ENCODE measurements at places on chromosomes 12 and 14.

DNA sequence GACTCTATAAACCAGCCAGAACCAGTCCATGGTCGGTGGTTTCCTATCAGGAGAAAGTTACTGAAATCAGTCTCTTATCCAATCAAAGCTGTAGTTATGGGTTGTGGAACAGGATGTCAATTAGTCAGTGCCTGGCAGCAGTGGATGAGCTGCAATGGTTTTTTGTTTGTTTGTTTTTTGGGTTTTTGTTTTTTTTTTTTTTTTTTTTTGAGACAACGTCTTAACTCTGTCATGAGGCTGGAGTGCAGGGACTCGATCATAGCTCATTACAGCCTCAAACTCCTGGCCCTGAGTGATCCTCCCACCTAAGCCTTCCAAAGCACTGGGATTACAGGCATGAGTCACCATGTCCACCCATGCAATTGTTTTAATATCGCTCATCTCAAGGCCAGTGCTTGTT is 113.3 kb upstream of the CAND1 start:
- DNase-seq = no peak

DNA sequence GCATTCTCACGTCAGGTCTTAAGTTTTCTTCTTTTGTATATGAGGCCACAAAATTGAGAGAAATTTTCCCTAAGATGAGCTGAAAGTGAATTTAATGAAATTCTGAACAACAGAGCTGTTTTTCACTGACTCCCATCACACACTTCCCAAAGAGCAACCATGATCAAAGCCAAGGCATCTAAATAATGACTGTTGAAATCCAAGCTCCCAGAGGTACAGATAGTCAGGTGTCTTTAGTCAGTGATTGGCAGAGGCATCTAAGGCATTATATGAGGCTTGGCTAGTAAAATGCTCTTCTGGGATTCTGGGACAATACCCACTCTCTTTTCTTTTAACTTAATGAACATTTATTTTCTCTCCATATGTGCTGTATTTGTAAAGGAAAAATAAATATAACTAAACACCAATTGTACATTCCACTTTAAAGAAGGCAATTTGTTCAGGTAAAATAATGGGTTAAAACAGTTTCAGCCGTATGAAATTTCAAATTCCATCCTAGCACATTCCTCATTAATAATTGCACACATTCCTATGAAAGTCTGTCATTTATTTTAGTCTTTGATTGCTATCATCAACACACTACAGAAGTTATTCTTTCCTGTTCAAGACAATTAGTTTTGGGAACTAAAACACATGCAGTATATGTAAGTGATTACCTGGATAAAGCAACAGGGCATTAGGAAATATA is 871 bp upstream of the SSTR1 start:
- DNase-seq = no peak

GRCh38 chr12:19490908-19491307 is 51.6 kb downstream of the AEBP2 start:
- DNase-seq = no peak

- peak; percentile 38 for DNase-seq
Observed at GRCh38 chr12:42086031-42086430, 58.6 kb downstream of the GXYLT1 start.

GRCh38 chr12:1518591-1519516 is 75.5 kb downstream of the FBXL14 start:
- DNase-seq = peak; percentile 60

- DNase-seq = no peak
Observed at GRCh38 chr14:94965551-94966313, 191.6 kb downstream of the DICER1 start.

- DNase-seq = no peak
Observed at GRCh38 chr12:5264006-5264405, 167.9 kb upstream of the NTF3 start.

DNA sequence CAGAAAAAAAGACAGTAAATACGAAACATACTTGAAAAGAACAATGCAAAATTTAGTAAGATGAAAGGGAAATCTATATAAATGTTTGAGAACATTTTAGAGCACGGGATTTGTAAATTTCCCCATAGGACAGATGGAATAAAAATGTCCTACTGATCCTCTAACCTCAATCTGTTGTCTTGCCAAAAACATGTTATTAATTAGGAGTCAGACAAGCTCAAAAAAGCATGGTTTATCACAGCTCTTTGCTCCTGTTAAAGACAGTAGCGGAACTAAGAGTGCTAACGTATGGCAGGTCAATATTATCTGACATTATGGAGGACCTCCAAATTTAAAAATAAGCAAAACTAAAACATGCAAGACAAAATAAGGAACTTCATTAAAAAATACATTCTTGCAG is 12.9 kb downstream of the GMFB start:
- peak; percentile 60 for DNase-seq

DNA sequence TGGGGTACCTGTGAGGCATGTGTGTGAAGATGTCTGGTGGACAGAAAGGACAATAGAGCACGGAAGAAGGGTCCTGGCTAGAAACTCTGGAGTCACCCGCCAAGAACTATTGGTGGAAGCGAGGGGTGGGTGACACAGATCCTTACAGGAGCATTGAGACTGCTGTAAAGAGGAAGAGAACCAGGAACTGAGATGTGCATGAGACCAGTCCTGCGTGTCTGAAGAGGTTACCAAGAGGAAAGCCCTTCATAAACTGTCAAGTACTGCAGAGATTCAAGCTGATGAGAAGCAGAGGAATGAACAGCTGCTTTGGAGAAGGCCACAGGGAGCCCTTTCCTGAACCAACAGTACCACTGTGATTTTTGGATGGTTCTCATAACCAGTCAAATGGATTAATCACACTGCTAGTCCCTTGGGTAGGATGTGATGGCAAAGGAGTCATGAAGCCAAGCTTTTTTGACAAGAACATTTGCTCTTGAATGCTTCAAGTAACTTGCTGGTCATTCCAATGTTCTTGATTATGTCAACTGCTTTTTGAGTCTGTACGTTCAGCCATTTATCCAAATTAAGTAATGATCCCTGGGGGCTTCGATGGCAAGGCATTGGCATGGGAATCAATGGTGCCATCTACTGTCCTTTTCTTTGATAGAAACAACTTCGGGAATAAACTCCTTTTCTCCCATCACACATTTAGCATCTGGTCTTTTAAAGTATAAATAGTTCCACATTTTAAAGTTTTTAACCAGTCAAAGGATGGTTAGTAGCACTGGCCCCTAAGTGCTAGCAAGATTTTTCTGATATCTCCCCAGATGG is 42.9 kb downstream of the GPR135 start:
- peak; percentile 18 for DNase-seq

DNA sequence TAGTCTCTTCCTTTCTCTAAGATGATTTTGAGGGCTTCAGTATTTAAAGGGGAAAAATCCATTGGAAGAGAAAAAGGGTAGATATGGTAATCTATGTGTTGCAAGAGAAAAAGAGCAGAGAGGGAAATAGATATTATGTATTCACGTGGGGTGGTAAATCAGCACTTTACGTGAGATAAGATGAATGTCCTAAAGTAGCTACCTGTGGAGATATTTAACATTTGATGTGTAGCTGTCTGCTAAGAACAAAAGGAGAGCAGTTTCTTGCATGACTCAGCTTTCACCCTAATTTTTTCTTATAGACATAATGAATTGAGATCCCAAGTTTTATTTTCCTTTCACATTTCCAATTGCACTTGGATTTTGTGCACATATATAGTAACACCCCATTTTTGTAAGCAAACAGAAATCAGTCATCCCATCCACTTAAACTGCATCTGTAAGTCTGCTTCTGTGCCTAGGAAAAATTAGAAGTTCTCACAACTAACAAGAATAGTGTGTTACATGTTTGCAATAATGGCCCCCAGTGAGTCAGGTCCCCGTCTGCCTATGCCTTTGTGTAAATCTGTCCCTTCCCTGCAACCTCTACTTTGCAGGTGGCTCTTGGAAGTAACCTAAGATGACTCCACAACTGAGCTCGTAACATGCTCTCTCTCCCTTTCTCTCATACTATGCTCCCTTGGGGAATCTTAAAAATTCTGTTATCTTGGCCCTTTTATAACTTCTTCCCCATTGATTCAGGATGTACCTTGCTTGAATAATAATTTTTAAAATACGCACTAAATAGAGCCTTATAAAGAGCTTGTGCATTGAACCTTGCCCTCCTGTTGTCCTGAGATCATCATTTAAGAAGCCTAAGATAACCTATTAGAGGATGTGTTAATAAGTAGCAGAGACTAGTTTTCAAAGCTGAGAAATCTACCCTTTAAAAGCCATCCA is 3.7 kb downstream of the TMTC3 start:
- no peak for DNase-seq

DNA sequence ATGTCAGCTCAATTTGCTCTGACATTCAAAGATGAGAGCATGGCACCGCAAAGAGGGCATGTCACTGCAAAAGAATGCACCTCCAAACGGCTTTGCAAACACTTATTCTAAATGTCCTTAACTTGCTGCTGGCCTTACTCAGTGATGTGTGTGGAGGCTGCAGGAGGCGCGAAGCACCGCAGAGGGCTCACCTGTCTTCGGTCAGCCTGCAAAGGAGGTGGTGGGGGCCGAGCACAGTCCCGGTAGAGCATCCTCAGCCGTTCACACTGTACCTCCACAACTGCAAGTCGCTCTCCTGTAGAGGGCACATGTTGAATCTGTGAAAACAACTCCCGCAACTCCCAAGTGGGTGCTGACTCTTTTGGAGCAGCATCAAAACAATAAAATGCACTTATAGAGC is 93.8 kb downstream of the TRAFD1 start:
- DNase-seq = no peak

- DNase-seq = no peak
Observed at GRCh38 chr12:49439042-49439441, 71.8 kb downstream of the SPATS2 start.

- DNase-seq = no peak
Observed at GRCh38 chr14:99873653-99874052, 80.4 kb downstream of the EML1 start.

GRCh38 chr12:18811273-18811672 is 73.4 kb downstream of the CAPZA3 start:
- peak; percentile 15 for DNase-seq

DNA sequence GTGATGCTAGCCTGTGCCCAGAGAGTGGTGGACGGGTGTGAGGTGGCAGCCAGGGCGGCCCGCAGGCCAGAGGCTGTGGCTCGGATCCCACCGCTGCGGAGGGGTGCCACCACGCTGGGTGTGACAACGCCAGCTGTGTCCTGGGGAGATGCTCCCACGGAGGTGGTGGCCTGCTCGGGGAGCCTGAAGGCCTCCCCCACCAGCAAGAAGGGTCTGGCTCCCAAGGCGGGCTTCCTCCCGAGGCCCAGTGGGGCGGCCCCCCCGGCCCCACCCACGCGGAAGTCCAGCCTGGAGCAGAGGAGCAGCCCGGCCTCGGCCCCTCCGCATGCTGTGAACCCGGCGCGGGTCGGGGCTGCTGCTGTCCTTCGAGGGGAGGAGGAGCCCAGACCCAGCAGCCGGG is 38.2 kb downstream of the KIF26A start:
- no peak for DNase-seq

- DNase-seq = no peak
Observed at GRCh38 chr14:81133400-81133799, 87.4 kb downstream of the GTF2A1 start.

GRCh38 chr12:89080793-89081465 is 271.4 kb downstream of the DUSP6 start:
- no peak for DNase-seq

DNA sequence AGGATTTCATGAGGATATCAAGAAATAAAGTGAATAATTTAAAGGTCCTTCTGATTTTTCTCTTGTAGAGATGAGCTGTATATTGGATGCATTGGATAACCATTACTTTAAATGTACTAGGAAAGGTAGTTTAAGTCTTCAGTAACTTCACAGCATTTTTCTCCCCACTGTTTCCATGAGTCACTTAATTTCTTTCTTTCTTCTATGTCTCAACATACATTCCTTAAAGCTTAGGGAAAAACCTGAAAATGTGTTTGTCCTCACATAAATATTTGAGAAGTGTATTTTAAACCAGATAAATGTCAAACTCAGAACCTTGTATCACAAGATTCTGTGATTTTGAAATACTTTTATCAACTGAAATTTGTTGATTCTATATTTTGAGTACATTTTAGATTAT is 1970.2 kb upstream of the FLRT2 start:
- peak; percentile 21 for DNase-seq

DNA sequence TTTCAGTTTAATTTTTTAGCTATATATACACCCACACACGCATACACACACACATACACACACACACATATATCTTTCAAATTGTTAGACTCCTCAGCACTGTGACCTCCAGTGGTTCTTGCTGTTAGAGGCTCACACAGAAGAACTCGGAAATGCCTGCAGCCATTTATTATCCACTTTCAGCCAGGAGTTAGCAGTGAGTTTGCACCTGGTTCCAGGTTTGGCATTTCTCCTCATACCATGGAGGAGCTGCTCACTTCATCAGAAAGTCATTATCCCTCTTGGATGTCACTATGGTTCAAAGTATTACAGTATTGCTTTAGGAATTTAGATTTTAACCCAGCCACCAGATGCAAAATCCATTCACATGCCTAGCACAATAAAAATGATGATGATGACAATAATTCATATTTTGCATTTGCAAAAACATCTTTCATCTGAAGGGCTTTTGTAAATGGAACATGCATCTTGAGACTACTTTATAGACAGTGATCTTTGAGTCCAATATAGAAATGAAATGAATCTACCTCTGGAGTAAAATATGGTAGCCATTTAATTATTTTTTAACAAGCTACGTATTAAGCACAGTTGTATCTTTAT is 42.3 kb downstream of the NPAS3 start:
- DNase-seq = no peak

GRCh38 chr14:91338379-91338778 is 79.2 kb downstream of the CCDC88C start:
- no peak for DNase-seq

DNA sequence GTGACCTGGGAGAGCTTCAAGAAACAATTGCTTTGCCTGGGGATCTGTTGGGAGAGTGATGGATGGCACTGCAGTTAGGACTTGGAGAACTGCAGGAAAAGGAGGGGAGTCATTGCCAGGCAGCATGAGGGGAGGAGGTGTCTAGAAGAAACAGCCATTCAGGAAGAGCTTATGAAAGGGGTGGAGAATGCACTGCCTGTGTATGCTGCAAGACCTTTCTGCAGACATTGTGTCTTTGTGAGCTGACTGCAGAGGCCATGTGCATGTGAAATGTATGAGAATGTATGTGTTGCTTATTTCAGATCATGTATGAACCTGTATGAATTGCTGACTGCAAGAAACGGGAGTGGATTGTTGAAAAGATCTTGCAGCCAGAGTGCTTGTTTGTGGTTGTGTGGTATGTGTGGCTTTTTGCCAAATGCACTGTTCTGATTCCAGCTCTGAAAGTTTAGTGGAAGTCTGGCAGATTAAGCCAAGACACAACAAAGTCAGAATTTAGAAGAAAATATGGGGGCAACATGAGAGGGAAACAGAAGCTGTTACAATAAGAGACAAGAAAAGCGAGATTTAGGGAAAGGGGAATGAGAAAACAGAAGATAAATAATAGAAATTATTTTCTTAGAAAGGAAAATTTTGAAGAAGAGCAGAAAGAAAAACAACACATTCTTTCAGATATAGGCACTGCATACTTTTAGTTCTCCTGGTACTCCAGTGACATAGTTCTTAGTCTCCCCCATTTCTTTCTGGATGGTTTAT is 9.8 kb upstream of the RIMKLB start:
- DNase-seq = peak; percentile 69

All from fibroblast of gingiva (primary cell).